GM03348 (cell line): ENCODE measurements at places on chromosomes 2 and 18.

GRCh38 chr18:6566338-6566911 is 151.7 kb upstream of the L3MBTL4 start:
- no peak for DNase-seq

GRCh38 chr18:60018618-60019462 is 119.0 kb downstream of the PMAIP1 start:
- peak; percentile 22 for DNase-seq

DNA sequence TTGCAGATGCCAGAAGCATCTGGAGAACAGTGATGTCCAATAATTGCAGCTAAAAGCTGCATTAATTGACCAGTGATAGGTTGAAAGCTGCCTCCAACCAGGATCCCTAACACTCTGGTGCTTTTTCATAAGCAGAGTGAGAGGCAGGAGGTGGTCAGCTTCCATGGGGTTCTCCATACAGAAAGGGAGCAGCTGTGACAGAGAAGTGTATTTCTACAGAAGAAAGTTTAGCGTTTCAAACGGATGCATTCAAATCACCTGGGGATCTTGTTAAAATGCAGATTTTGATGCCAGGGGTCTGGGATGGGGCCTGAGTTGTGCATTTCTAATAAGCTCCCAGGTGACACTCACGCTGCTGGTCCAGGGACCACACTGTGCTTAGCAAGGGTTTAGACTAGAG is 216.5 kb upstream of the NRP2 start:
- no peak for DNase-seq

- no peak for DNase-seq
Observed at GRCh38 chr2:138267902-138268254, 233.7 kb upstream of the SPOPL start.

GRCh38 chr2:29255004-29255403 is 139.8 kb downstream of the CLIP4 start:
- DNase-seq: no peak

DNA sequence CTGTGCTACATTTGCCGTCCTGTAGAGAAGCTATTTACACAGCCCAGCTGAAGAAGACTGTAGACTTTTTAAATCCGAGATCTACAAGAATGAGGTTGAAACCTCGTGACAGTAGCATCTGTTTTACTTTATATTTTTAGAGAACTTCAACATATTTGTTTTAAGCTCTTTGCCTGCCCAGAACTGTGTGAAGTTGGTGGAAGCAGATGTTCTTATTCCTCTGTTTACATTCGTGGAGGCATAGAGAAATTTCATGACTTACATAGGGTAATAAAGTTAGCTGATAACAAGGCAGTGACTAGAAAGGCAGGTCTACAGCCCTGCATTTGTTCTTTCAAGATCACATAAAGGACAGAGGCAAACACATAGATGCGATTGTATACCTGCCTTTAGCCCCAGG is 47.0 kb upstream of the MAP3K20 start:
- DNase-seq: peak; percentile 13

DNA sequence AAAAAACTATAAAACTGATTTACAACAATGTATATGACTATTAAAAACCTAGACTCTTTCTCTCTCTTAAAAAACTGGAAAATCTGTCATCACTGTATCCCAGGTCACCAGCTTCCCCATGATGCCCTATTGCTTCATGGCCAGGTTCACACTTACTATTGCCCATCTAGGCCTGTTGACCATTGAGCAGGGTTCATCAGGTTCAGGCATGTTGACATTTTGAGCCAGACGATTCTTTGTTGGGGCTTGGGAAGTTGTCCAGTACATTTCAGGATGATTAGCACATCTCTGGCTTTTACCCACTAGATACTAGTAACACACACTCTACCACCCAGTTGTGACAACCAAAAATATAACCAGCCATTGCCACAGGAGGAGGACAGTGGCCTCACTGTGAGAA is 26.9 kb upstream of the RAB27B start:
- DNase-seq: no peak

DNA sequence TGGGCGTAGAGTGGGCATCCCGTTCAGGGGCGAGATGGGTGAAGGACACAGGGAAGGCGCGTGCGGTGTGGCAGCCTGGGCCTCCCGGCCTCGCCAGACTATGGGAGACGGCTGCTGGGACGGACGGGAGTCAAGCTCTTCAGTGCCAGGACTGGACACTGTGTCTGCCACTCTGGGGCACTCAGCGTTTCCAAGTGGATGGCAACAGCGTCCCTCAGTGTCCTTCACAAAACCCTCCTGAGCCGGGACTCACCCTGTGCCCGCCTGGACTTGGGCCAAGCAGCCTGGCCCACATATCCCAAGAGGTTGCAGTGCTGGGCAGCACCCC is 16.3 kb upstream of the BOK start:
- DNase-seq: peak; percentile 3

DNA sequence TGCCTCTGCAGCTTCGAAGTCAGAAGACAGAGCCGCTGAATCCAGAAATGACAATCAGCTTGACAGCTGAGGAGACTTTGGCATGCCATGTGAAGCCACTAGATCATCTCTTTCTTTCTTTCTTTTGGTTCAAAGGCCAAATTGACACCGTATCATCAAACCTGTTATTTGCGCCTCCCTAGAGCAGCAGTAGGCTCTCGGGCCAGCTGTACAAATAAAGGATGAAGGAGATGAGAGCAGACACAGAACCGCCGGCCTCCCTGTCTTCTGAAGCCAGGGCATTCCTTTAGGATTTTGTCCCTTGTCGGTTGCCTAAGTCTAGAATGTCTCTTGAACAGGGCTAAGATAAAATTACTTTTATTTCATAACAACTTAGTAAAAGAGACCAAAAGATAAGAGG is 36.8 kb downstream of the COL4A4 start:
- DNase-seq: no peak

DNA sequence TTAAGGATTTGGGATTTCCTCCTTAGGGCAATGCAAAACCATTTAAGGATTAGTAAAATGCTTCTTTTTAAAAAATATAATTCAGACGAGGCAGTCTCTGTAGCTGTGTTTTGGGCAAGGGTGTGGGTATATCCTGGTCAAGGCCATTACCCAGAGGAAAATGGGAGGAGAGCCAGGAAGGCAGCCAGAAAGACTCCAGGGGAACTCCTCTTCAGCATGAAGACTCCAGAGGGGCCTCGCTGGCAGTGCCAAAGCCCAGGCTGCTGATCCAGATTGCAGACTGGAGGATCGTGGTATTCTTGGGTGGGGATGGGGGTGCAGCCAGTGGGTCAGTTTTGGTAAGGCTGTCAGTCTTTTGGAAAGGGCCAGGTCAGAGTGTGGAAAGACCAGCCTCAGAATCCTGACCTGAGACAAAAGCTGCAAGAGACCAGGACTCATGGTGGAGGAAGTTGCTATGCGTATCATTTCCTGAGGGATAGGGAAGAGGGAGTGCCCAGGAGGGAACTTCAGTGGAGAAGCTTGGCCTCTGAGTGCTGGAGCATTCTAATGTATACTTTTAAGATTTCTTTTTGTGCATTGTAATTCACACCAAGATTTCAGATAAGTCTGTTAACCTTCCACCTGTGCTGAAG is 20.9 kb upstream of the RAB11FIP5 start:
- no peak for DNase-seq

DNA sequence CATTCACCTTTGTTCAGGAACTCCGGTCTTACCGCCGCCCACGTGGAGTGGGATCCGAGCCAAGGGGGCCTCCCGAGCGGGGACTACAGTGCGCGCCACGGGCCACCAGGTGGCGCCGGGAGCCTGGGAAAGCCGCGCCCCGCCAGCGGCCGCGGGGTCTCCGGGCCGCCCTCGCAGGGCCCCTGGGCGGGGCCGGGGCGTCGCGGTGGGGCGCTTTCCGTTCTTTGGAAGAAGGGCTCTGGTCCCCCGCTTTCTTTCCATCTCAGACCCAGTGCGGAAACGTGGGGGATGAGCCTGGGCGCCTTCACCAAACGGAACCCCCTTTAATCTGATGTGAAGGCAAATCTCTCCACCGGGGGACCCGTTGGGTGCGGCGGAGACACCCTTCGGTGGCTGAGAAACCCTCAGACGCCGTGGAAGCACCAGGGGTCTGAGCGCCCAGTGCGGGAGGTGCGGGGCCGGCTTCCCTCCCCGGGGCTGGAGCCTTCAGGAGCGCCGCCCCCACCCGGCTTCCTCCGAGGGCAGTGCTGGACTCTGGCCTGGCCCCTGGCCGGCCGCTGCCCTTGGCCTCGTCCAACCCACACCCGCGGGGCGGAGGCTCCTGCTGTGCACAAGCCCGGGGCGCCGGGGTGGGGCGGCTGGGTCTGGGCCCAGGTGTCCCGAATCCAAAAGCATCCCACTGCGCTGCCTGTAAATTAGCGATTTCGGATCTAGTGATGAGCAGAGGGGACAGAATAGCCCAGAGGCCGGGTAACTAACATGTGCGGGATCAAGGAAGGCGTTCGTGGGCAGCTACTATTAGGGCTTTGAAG is 44.6 kb downstream of the GORASP2 start:
- DNase-seq: peak; percentile 99

DNA sequence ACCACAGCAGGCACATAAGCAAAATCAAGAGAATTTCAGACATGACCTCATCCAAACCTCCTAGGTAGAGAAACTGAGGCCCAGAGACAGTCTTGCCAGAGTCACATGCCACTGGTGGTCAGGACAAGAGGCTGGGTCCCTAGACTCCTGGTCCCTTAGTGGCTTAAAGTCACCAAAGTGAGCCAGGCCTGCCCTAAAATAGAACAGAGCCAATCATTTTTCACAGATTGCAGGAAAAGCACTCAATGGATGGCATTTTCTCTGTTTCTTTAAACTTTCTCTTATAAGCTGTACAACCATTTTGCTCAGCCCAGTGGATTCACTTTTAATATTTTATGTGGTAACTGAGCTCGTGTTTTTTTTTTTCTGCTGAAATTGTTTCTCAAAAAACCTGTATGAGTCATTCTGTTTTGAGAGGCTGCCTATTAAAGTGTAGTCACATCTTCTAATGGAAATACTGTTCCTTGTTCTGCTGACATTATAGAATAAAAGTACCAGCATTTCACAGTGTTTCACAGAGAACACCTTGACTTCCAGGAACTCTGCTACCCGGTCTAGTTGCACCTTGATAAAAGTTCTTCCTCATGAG is 29.6 kb downstream of the STEAP3 start:
- DNase-seq: no peak

DNA sequence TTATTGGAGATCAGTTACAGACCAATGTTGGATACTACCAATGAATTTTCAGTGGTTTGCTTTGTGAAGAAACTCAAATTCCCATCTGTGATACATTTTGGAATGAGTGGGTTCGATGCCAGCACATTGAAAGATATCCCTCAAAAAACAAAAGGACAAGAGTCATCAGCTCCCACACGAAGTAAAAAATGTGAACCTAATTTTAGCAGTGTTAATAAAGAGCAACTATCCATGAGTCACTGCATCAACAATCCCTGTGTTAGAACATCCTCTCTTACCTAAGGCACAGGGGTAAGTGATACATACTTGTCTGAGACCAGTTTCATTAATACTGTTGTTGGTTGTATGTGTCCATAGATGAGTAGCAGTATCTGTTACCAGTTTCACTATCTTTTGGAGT is 551.8 kb upstream of the SOX11 start:
- DNase-seq: no peak

DNA sequence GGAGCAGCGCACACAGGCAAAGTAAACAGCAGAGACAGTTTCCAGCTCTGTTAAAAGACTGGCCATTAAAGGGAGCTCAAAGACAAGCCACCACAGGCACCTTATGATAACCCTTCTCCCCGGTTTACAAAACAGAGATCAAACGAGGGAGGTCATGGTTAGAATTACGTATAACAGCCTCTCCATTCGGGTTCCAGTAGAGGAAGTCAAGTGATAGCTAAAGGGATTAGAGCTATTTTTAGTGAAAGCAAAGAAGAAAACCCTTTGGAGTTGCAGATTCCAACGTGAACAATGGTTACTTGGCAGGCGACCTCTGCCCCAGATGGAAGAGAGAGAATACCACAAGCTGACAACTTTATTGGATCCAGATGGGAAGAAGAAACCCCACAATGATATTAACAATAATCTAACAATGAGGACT is 31.2 kb upstream of the EDAR start:
- DNase-seq: peak; percentile 60

GRCh38 chr2:121475811-121476571 is 54.7 kb upstream of the RNU4ATAC start:
- peak; percentile 15 for DNase-seq

DNA sequence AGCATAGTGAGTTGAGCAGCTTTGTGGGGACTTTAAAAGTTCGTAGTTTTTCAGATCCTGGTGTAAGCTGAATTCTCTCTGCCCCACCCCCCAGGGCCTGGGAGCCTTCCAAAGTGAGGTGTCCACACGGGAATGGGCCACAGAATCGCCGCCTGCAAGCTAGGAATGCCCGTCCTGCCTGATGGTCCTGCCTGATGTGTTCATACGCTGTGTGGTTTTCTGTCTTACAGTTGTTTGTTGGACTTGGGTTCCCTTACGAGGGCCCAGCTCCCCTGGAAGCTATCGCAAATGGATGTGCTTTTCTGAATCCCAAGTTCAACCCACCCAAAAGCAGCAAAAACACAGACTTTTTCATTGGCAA is 158.7 kb downstream of the MGAT5 start:
- DNase-seq: no peak

DNA sequence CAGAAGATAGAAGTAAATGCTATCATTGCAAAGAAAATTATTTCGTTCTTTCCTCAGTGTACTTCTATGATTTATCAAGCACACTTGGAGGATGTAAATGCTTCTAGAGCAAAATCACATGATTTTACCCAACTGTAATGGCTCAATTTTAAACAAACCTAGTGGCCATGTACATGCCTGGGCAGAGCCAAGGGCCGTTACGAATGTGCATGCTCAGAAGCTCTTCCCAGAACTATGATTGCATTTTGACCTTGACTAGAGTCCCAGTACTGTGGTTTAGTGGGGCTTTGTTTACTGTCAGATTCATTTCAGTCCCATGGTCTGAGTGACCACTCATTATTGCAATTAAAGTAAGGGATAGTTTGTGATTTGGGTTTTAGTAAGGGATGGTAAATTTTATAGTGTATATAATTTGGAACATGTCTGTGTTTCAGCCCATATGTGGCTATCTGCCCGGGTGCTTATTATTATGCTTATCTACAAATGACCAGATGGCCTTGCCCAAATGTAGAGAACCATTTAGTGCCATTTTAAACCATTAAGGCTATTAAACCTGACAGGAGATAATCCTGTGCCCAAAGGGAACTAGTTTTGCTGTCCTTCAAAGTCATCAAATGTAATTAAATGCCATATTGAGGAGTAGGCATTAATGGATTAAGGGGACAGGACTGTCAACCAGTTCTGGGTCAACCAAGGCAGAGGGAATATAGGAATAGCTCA is 239.1 kb downstream of the ICOS start:
- no peak for DNase-seq

DNA sequence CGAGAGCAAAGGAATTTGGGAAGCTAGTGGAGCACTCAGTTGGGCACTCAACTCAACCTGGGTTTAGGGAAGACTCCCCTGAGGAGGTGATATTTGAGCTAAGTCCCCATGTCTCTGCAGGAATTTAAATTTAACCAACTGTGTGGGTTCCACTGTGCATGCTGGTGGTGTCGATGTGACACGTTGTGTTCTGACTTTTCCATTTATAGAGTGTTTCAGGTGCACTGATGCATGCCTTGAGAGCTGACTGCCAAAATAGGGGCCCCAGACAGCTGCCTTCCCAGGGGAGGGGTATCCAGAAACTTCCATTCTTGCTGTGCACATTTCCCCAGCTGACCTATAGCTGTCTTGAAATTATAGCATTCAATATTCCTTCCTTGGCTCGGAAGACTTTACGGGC is 63.7 kb upstream of the BCL2L11 start:
- DNase-seq: no peak
